ENCODE measurements at places on chromosomes 1 and 21.

GRCh38 chr1:153360190-153360589 lies 2.5 kb downstream of the S100A9 start:
- no peak for DNase-seq

DNA sequence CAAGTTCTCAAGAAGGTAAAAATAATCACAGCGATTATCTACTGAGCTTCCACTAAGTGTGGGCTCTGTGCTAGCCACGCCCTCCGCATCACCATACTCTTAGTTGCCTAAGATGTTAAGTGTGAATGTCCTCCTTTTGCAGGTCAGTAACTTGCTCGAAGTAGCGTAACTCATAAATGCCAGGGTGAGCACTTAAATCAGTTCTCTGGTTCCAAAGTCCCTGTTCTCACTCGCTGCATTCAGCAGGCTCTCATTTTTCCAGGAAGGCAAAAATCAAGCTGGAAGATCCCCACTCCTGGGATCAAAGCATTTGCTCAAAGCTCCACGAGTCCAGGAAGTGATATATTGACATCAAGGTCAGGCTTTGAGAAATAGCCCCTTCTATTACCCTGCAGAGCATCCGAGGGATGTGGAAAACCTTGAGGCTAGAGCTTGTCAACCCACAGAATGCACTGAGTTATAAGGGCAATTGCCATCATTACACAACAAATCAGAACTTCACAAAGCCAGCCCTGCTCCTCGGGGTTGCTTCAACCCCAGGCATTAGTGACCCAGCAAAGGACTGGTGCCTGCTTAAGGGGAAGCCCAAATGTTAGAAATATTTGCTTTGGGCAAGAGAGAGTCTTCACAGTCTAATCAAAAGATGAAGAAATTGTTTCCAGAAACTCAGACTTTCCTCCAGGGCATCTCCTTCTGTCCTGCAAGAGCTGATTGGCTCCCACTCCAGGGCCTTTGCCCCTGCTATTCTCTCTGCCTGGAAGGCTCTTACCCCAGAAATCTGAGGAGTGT lies 19.5 kb downstream of the SLC30A1 start:
- no peak for DNase-seq

DNA sequence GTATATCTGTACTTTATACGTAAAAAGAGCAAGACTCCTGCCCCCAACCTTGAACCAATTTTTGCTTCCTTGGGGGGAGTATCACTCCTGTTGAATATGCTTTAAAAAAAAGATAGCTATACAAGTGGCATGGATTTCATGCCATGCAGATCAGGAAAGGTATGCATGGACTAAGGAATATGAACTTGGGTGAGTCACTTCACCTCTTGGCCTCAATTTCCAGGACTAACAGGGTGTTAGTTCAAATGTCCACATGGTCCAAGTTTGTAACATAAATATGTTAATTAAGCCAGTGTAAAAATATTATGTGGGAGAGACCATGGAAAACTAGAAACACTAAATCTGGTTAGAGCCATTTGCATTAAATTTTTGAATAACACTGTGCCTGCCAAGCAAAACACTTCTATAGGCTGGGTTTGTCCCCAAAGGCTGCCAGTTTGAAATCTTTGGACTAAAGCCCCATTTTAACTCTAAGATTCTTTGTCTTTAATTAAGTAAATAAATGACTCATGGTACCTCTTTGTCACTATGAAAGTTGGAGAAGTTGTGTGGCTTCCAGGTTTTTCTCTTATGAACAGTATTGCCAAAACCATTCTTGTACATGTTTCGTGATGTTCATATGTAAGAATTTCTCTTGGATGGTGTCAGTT lies 33.1 kb downstream of the FAM177B start:
- DNase-seq: no peak

DNA sequence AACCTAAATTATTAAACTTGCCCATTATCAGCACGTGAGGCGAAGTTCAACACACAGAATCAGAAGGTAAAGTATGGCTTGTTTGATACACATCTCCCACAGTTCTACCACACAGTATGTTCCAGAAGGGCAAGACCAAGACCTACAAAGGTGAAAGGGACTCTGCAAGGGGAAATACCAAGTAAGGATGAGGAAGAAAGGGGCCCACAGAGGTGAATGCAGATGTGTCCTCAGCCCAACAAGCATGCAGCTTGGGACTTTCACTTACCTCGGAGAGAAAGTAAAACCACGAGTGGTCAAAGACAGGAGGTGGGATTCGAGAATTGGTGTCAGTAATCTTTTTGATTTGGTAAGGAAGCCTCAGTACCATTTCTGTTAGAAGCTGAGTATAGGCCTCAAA lies 85.8 kb downstream of the UBR4 start:
- no peak for DNase-seq

- no peak for DNase-seq
Measured at GRCh38 chr1:67788238-67788790, 45.0 kb downstream of the GNG12 start.

- DNase-seq: peak; percentile 88
Measured at GRCh38 chr1:2205191-2205952, 10.8 kb upstream of the FAAP20 start.

GRCh38 chr1:79575424-79575823 lies 568.9 kb upstream of the ADGRL4 start:
- DNase-seq: no peak

DNA sequence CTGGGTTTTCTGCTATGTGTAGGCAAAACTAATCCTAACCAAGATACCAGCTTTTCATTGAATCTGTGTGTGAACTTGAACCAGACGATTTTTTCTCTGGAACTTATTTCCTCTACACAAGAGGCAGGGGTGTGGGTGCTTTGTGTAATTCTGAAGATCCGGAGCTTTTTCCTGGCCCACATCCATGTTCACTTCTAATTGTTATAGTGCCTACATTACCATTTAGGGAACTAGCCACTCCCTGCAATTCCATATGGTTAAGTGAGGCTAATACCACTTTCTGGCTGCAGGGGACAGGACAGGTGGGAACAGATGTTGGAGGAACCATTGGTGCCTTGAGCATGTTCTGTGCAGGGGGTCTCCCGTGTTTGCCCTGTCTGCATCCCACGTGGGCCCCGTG lies 83.4 kb upstream of the FMN2 start:
- DNase-seq: no peak

- DNase-seq: peak; percentile 40
Measured at GRCh38 chr1:15937706-15938168, 38.2 kb downstream of the ZBTB17 start.

All from myocyte (in vitro differentiated cells).